ENCODE measurements at places on chromosomes 7 and 10.

DNA sequence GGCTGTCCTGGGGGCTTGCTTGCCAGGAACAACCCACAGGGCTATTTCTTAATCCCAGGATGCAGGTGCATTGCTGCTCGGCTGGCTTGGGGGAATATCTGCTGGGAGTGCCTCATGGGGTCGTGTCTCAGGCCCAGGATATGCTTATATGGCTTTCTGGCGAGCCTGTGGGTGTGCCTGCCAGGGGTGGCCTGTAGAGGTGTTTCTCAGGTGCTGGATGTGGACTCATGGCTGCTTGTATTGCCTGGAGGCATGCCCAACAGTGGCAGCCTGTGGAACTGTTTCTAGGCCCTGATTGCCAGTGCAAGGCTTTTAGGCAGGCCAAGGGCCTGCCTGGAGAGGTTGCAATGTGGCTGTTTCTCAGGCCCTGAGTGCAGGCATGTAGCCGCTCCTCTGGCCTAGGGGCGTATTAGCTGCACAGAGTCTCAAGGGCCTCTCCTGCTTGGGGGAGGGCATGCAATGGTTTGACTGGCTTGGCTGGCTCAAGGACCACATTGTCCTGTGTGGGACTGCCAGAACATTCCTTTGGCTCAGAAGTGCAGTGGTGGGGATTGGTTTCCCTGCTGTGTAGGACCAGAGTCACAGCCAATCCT, 202.1 kb downstream of the ATRNL1 start:
- H3K4me1 ChIP-seq, result no peaks in the 10 kb centered on the region
- no peaks in the 10 kb centered on the region for H3K27me3 ChIP-seq
- no peak overlapping the region for H3K27ac ChIP-seq
- DNase-seq, result peak; percentile 50
- no peak overlapping the region for H3K4me3 ChIP-seq

DNA sequence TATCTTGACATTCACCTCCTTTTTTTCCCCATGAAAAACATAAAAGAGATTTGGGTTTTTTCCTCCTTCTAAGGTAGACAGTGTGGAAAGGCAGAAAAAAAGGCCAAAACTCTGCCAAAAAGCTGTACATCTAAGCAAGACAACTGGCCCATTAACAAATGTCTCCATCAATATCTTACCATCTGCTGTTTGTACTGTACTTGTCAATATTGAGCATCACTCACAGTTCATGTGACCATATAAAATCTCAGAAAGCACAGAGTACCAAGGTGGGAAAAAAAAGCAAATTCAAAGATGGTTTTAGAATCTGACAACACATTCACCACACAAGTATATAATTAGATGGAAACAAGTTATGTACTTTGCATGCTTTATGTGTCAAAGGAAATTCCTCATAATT, 52.6 kb downstream of the CACNA2D1 start:
- no peak for DNase-seq
- no peaks in the 10 kb centered on the region for H3K27me3 ChIP-seq
- H3K27ac ChIP-seq, result no peak overlapping the region
- H3K36me3 ChIP-seq, result no peaks in the 10 kb centered on the region

DNA sequence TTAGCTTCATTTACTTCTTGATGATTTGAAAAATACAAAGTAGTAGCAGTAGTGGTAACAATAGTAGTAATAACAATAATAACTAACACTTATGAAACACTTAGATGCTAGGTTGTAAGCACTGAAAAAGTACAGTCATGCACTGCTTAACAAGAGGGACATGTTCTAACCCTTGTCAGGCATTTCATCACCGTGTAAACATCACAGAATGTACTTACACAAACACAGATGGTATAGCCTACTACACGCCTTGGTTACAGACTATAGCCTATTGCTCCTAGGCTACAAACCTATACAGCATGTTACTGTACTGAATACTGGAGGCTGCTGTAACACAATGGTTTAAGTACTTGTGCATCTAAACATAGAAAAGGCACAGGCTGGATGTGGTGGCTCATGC, 60.6 kb downstream of the PUS7 start:
- peaks cover 4% of the 10 kb centered on the region for H3K4me1 ChIP-seq
- peaks cover 42% of the 10 kb centered on the region for H3K36me3 ChIP-seq
- no peak overlapping the region for H3K4me3 ChIP-seq

DNA sequence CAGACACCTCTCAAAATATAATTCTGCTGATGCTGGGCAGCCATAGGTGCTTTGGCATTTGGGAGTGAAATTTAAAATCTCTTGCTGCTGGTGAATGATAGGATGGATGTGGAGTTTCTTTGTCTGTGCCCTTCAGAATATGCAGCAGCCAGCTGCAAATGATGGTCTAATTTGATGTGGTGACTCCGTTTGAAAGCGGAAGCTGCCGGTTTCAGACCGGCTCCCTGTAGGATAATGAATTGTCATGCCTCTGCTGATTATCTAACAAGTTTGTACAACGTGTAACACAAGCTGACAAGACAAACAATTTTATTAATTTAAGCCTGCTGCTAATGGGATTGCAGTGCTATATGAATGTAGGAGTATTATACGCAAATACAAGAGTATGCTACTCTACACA, 103.5 kb downstream of the SND1 start:
- H3K27ac ChIP-seq, result no peak overlapping the region
- no peak for DNase-seq
- no peak overlapping the region for H3K4me3 ChIP-seq
- H3K36me3 ChIP-seq, result peaks cover 5% of the 10 kb centered on the region
- H3K4me1 ChIP-seq, result peaks cover 6% of the 10 kb centered on the region

DNA sequence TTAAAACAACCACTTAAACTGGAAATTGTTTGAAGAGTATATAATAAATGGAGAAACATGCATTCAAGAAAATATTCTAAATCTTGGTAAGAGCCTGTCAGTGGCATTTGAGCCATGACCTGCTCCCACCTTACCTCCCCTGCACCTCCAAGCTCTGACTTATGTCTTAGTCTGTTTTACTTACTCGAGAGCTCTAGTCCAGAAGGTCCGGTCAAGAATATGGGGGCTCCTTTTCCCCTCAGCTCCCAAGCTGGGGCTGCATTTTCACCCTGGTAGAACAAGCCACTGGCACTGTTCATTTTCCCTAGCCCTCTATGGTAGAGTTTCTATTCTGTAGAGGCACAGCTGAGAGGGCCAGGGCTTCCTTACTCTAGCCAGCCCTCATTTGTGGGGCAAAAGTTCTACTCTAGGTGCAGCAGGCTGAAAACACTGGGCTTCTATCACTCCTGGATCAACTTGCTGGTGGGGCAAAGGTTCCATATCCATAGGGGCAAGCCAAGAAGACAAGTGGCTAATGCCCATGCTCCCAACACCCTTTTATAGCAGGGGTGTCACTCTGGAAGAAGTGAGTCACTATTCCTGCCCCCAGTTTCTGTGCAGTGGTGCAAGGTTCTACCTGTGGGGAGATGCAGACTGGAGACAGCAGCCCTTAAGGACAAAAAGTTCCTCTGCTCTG, 40.6 kb downstream of the ZNF438 start:
- no peaks in the 10 kb centered on the region for H3K36me3 ChIP-seq
- H3K27ac ChIP-seq, result no peak overlapping the region
- no peaks in the 10 kb centered on the region for H3K4me1 ChIP-seq
- DNase-seq, result no peak
- no peak overlapping the region for H3K4me3 ChIP-seq

All from endodermal cell (in vitro differentiated cells).